ENCODE measurements at places on chromosomes 5 and 9.

GRCh38 chr5:104297076-104297475, 734.5 kb upstream of the NUDT12 start:
- DNase-seq, result no peak

DNA sequence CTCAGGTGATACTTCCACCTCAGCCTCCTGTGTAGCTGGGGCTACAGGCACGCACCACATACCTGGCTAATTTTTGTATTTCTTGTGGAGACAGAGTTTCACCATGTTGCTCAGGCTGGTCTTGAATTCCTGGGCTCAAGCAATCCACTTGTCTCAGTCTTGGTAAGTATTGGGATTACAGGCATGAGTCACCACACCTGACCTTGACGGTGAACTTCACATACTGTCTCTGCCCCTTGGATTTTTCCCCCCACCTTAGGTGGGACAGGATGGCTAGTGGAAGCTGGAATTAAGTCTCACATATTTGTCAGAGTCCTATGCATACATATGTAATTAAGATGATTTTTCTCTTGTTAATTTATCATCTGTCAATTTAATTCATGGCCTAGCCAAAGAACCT, 20.9 kb upstream of the RFK start:
- DNase-seq, result no peak

DNA sequence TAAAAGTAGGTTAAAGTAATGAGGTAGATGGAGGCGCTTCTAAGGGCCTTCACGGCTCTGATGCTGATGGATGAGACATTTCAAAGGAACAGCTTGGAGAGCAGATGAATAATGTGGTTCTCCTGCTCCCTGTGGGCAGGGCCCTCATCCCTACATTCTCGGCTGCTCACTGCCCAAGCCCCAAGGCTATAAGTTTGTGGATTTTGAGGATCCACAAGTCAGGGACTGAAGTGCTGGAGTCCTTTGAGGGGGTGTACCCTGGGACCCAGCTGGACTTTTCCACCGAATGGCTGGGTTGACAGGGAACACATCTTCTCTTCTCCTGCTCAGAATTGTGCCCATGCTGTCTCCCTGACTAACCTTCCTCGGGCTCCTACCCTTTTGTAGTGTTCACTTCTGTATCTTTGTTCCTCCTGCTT, 21.4 kb upstream of the CXCL14 start:
- DNase-seq, result no peak

DNA sequence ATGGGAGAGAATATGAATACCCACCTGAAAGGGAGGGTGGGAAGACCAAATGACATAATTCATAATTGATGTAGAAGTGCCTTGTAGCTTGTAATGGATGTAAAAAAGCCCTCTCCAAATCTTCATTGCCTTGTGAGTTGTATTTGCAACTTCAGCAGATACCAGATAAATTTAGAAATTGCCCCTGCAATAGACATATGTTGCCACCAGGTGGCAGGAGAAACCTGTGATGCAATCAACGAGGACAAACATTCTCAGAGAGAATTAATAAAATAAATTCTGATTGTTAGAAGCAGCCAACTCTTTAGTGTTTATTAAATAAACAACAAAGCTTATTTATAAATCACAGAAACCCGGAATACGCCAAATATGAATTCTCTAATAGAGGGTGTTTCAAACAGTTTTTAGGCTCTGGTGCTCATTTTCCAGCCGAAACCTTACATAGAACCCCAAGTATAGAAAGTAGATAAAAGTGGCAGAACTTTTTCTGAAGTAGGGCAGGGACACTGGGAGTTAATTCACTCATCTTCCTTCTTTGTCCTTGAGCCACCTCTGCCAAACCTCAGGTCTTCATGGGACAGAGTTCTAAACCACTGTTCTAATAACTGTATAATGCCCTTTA, 147.8 kb downstream of the TMEM38B start:
- no peak for DNase-seq

GRCh38 chr9:32986971-32987370, 14.5 kb downstream of the APTX start:
- DNase-seq, result no peak

GRCh38 chr5:52895075-52895474, 94.1 kb upstream of the ITGA2 start:
- no peak for DNase-seq

- no peak for DNase-seq
Observed at GRCh38 chr5:169534311-169534880, 49.2 kb upstream of the SPDL1 start.

GRCh38 chr5:54785729-54786591, 199.4 kb downstream of the ESM1 start:
- DNase-seq, result peak; percentile 68

DNA sequence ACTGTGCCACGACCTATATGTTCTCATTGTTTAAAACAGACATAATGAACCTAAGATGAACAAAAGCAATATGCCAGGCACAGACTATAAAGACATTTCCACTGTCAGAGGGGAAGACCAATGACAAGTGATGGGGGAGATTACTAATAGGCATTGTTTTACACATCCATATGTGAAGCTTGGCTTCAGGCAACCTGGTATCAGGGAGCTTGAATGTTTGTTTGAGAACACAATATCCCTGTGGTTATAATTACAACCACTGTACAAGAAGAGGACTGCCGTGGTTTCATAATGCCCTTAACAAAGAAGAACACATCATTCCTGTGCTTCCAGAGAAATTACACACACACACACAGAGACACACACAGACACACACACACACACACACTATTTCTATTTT, 385.7 kb downstream of the BNC2 start:
- no peak for DNase-seq

- DNase-seq, result no peak
Observed at GRCh38 chr5:150676578-150676977, 15.5 kb downstream of the MYOZ3 start.

DNA sequence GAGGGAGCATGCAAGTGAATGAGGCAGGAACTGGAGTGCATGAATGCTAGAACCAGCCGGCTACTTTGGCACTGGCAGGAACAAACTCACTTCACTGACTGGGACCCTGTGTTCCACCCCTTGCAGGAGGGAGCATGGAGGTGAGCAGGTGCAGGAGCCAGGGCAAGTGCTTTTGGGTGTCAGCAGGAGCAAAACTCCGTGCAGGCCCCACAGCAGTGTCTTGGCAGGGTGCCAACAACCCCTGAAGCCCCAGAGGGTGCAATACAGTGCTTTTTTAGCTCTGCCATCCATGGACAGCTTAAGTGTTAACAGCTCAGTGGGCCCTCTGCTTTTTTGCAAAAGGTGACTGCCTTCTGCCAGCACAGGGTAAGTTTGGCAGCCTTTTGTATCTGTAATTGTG, 245.8 kb upstream of the PCSK5 start:
- DNase-seq, result no peak

DNA sequence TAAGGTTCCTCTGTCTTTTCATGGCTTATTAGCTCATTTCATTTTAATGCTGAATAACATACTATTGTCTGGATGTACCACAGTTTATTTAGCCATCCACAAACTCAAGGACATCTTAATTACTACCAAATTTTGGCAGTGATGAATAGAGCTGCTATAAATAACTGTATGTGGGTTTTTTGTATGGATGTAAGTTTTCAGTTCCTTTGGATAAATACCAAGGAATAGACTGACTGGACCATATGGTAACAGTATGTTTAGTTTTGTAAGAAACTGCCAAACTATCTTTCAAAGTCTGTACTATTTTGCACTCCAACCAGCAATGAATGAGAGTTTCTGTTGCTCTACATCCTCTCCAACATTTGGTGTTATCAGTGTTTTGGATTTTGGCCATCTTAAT, 38.7 kb downstream of the SCAMP1 start:
- no peak for DNase-seq

GRCh38 chr9:34989946-34990635, 546 bp downstream of the DNAJB5 start:
- peak; percentile 29 for DNase-seq

GRCh38 chr9:5089737-5090136, 95.7 kb downstream of the INSL6 start:
- DNase-seq, result no peak

DNA sequence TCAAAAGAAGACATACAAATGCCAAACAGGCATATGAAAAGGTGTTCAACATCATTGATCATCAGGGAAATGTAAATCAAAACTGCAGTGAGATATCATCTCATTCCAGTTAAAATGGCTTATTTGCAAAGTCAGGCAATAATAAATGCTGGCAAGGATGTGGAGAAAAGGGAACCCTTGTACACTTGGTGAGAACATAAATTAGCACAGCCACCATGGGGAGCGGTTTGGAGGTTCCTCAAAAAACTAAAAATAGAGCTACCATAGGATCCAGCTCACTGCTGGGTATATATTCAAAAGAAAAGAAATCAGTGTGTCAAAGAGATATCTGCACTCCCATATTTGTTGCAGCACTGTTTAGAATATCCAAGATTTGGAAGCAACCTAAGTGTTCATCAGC, 50.3 kb downstream of the AP3S1 start:
- no peak for DNase-seq

DNA sequence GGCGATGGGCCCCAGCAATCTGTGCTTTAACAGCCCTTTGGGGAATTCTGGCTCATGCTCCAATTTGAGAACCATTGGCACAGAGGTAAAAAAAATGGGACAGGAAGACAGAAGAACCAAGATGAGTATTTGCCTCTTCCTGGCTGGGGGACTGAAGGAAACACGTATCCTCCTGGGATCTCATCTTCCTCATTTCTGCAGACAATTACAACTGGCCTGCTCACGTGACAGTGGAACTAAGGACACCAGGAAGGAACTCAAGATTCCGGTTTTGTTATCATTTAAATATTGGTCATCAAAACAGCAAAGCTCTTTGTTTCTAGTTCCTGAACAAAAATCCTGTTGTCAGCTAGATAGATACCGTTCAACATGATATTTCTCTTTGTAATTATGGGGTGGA, 216.0 kb upstream of the DAP start:
- no peak for DNase-seq

- no peak for DNase-seq
Observed at GRCh38 chr9:8880060-8880459, 1080.5 kb upstream of the DMAC1 start.

- DNase-seq, result no peak
Observed at GRCh38 chr9:88747768-88748167, 212.8 kb downstream of the NXNL2 start.

DNA sequence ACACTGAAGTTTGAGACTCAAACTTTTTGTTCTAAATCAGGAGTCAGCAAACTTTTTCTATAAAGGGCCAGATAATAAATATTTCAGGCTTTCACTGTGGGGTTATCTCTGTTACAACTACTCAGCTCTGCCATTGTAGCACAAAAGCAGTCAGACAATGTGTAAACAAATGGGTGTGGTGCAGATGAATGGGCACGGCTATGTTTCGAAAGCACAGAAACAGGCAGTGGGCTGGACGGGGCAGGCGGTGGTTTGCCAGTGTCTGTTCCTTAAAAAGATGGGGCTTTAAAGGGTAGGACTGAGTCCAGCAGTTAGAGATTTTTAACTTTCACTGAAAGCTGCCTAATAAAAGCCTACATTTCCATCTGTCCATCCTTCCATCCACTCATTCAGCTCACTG, 48.9 kb downstream of the PFDN1 start:
- peak; percentile 41 for DNase-seq

GRCh38 chr5:144032375-144032774, 138.1 kb downstream of the YIPF5 start:
- DNase-seq, result no peak

DNA sequence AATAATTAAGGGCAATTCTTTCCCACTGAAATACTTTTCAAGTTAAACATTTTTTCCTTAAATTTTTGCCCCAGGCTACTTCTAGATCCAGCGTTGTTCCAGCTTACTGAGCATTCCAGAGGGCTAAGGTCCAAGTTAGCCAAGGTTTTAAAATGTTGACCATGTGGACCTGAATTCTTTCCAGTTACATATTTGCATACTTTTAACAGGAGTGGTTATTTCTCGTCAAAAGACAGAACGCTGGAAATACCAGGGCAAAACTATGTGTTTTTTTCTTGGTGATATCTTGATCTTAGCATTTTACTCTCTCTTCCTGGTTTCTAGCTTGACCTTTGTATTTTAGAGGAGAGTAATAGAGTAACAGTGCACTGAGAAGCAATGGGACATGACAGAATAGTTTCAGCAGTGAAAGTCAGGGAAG, 32.8 kb downstream of the TMC1 start:
- DNase-seq, result no peak

DNA sequence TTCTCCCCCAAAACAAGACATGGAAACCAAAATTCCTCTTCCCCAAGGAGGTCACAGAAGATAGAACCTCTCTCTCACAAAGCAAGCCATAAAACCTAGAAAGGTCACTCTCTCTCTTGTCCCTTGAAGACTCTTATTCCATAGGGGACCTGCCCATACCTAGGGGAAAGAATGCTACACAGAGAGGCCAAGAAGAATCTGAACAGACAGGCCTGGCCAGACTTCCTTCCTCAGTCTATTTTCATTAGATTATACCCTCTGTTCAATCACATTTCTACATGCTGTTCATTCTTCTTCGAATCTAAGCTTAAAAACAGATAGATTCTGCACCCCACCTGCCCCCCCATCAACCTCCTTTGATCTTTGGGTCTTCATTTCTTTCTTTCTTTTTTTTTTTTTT, 206.8 kb downstream of the TLE4 start:
- no peak for DNase-seq

- DNase-seq, result no peak
Observed at GRCh38 chr9:71690689-71691435, 77.5 kb downstream of the CEMIP2 start.

GRCh38 chr9:69221036-69221435, 47.0 kb downstream of the TJP2 start:
- no peak for DNase-seq

DNA sequence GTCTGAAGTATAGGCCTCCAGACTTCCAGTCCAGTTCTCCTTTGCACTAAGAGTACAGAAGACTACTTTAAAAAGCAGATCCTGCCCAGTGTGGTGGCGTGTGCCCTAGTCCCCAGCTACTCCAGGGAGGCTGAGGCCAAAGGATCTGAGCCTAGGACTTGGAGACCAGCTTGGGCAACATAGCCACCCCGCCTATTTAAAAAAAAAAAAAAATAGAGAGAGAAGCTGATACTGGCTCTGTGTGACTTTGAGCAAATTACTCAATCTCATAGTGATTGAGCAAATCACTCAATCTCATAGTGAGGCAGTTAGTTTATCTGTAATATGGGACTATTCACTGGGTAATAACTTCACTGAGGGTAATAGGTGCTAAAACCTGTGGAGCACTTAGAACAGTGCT, 43.6 kb upstream of the KDM4C start:
- no peak for DNase-seq

- DNase-seq, result no peak
Observed at GRCh38 chr5:93570294-93571113, 10.5 kb downstream of the NR2F1-AS1 start.

- peak; percentile 24 for DNase-seq
Observed at GRCh38 chr9:101449071-101449721, 13.6 kb upstream of the ALDOB start.

GRCh38 chr9:84173961-84174360, 166.6 kb downstream of the SLC28A3 start:
- no peak for DNase-seq

GRCh38 chr5:54589786-54590185, 72.2 kb downstream of the SNX18 start:
- no peak for DNase-seq

Data from CD4-positive, alpha-beta T cell treated with Interferon gamma for 1 hour (primary cell).